ENCODE measurements at places on chromosomes 12 and 14.

DNA sequence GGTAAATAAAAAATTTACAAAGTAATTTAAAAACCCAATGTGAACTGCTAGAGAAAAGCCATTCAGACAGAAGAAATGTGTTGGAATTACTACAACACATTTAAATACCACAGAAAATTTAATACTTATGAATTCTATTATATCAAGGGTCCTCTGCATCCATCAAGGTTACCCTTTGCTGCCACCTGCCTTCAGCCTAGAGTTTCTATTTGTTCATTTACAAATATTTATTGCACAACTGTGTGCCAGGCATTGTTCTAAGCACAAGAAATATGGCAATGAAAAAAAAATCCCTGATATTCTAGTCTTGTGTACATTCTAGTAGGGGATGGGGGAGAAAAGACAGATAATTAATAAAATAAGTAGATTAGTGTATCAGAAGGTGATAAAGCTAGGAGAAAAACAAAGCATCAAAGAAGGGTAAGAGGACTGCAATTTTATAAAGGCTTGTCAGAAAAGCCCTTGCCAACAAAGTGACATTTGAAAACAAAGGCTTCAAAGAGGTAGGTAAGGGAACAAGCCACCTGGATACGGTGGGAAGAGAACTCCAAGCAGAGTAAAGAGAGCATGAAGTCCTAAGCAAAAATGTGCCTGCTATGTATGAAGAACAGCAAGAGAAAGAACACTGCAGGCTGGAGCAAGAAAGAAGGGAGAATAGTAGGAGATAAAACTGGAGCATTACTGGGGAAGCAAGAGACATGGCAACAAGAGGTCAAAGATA lies 59.1 kb upstream of the SLC6A13 start:
- DNase-seq: no peak

DNA sequence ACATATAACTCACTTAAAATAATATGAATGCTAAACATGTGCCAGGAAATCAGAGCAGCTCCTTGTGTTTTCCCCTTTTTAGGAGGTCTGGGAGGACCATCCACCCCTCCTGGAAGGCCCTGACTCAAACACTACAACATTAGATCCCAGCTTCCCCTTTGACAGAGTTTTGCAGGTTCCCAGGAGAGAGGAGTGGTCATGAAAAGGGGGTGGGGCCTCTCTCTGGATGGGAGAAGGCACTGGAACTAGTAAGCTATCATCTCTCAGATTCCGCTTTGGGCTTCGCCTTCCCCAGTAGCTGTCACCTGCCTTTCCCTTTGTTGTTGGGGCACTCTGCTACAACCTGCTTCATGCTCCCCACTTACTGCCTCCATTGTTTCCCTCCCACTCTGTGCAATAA lies 149.2 kb downstream of the ZFP36L1 start:
- DNase-seq: no peak

DNA sequence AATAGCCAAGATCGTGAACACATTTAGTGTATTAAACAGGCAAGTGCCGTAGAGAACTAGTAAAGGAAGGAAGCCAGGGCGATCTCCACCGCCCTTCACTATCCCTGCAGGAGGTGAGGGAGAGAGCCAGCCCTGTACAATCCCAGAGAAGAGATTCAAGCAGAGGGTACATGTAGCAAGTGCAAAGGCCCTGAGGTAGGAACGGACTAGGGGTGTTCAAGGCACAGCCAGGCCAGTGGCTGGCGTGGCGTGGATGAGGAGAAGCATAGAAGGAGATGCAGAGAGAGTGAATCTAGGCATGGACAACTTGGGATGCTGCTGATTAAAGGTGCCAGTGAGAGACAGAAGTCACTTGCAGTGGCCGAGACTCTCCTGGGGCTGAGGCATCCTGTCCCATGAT lies 39.1 kb upstream of the ESRRB start:
- no peak for DNase-seq

- DNase-seq: no peak
Observed at GRCh38 chr12:92506891-92507290, 195.9 kb upstream of the PLEKHG7 start.

DNA sequence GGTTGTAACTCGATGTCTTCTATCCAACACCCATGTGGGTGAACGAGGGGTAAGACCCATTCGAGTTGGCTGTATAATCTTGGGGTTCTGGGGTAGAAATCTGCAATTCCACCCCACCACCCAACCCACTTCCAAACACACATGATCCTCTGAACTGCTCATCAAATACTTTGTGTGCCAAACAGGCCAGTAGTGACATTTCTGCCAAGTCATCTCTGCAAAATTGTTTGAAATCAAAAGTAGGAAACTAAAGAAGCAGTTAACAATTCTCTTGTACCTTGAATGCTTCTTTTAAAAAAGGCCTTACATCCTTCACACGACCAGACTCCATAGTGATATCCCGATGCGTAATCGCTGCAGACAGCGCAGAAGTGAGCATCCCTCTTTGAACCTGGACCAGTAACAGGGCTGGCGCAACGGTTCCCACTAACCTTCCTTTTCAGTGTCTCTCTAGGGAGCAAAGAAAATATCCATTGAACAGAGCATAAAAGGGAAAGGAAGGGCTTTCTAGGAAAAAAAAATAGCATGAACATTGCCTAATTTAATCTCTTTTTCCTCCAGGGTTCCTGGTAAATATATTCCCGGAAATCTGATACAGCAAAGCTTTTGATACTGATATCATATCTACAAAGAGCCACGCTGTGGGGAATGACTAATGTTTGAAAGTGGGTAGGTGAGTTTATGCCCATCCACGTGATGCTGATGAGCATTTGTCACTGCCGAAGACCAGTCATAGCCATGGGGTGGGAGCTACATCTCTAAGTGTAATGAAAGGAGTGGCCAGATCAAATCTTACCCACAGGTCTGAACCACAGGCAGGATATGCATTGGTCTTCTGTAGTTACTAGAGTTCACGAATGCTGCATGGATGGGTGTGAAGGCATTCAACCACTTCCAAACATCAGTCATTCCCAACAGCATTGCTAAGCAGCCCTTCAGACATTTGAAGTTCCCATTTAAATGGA lies 14.2 kb downstream of the ESR2 start:
- DNase-seq: peak; percentile 20

DNA sequence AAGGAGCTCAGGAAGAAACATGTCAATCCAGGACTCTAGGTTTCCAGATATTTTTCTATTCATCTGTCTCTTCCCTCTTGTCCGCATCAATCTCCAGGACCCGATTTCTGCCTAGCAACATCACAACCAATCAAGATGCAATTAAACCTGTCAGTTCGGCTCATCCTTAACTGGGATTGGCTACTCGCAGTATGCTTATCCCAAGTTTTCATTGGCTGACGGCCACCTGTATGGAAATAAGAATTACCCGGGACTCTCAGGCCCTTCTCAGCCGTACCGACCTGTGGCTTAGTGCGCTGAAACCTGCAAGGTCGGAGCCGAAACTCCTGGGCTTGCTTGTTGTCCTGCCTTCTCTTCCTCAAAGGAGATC lies 20.4 kb upstream of the ATP5MC2 start:
- DNase-seq: no peak

- DNase-seq: peak; percentile 39
Observed at GRCh38 chr14:24279301-24280186, 8.1 kb upstream of the RABGGTA start.

DNA sequence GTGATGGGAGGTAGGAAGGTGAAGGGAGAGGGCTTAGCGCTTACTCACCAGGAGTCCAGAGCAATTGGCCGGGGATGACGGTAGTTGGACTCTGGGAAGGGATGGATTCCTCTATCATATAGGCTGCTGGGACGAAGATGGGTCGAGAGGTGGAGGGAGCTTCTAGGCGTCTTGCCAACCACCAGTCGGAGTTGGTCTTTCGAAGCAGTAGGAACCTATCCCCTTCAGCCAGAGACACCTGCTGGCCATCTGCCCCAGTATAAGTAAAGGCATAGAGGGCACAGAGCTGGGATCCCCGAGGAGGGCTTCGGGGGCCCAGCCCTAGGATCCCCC lies 657 bp downstream of the ARHGAP9 start:
- DNase-seq: no peak

- DNase-seq: peak; percentile 74
Observed at GRCh38 chr12:7638760-7639555, 26.8 kb downstream of the APOBEC1 start.
